Spleen (tissue), 13 donors: ENCODE measurements at places on chromosomes 2 and 18. TPM values are rescaled to one million over a fixed set of nuclear protein-coding genes. Genes with fewer than 3 reads are reported as not detected.

Gene ATP8B1
- total RNA-seq = 17.7 TPM

Gene COLEC11
- 5.3 TPM for total RNA-seq

Gene RGPD8
- total RNA-seq = 11.1 TPM

Gene UGT1A6
- total RNA-seq = not detected

Gene RAB17
- 2.2 TPM for total RNA-seq

Gene DNPEP
- total RNA-seq = 61.2 TPM

Gene FLACC1
- total RNA-seq = 3.1 TPM

Gene FER1L5
- total RNA-seq = 0.23 TPM

DNA sequence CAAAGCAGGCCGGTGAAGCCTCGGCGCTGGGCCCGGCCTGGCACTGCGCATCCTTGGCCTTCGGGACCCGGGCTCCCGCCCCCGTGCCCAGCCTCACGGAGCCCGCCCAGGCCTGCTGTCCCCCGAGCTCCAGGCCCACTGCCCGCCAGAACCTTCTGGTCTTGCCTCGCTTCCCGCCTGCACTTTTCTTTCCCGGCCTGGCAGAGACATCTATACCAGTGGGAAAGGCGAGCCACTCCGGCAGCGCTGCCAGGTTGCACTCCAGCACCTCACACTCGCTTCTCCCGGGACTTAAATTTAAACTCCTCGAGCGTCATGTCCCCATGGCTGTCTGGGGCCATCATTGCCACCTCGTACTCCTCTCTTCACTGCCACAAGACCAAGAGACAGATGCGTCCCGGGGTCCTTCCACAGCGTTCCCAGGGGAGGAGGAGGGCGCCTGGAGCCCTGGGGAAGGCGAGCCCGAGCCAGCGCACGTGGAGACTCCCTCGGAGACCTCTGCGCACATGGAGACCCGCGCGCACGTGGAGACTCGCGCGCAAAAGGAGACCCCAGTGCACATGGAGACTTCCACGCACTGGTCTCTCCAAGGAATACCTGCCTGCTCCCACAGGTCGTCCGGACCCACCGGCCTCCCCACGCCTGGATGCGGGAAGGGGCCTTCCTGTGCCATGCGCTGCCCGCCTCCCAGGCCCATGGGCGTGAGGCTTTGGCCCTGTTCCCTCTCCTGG is 253.1 kb upstream of the SALL3 start:
- H3K36me3 ChIP-seq = no peaks in the 10 kb centered on the region
- no peak overlapping the region for H3K27ac ChIP-seq
- H3K27me3 ChIP-seq = peaks cover 39% of the 10 kb centered on the region
- no peak overlapping the region for H3K4me3 ChIP-seq
- no peaks in the 10 kb centered on the region for H3K4me1 ChIP-seq

- no peak overlapping the region for H3K27ac ChIP-seq
- no peak for DNase-seq
- peaks cover 10% of the 10 kb centered on the region for H3K4me1 ChIP-seq
- no peak overlapping the region for H3K4me3 ChIP-seq
- H3K27me3 ChIP-seq = no peaks in the 10 kb centered on the region
Observed at GRCh38 chr2:69422198-69422597, 15.0 kb downstream of the NFU1 start.

DNA sequence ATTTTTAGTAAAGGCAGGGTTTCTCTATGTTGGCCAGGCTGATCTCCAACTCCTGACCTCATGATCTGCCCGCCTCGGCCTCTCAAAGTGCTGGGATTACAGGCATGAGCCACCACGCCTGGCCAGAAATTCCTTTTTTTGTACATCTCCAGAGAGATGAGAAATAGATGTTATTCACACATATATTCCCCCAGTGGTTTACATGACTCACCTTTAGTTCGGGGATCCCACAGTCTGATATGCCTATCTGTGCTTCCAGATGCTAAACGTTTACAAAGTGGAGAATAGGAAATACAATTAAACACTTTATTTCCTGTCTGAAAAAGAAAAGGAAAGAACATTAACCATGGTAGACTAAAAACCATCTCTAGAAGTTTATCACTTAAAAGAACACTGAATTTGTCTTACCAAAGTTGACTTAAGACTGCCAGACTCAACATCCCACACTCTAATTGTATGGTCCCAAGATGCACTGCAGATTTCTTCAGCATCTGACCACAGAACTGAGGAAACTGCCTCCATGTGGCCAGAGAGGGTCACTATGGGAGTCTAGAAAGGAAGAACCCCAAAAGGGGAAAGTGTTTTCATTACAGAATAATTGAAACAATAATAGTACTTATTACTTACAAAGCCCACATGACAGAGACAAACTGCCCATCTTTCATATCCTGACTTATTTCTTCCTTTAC is 12.6 kb upstream of the ICA1L start:
- H3K27ac ChIP-seq = no peak overlapping the region
- no peak for DNase-seq
- no peaks in the 10 kb centered on the region for H3K27me3 ChIP-seq
- H3K4me1 ChIP-seq = no peaks in the 10 kb centered on the region
- no peak overlapping the region for H3K4me3 ChIP-seq

- no peak for DNase-seq
- peaks cover 29% of the 10 kb centered on the region for H3K36me3 ChIP-seq
- H3K4me3 ChIP-seq = no peak overlapping the region
- no peak overlapping the region for H3K27ac ChIP-seq
- H3K27me3 ChIP-seq = no peaks in the 10 kb centered on the region
Observed at GRCh38 chr2:105765415-105766299, 20.9 kb downstream of the NCK2 start.

DNA sequence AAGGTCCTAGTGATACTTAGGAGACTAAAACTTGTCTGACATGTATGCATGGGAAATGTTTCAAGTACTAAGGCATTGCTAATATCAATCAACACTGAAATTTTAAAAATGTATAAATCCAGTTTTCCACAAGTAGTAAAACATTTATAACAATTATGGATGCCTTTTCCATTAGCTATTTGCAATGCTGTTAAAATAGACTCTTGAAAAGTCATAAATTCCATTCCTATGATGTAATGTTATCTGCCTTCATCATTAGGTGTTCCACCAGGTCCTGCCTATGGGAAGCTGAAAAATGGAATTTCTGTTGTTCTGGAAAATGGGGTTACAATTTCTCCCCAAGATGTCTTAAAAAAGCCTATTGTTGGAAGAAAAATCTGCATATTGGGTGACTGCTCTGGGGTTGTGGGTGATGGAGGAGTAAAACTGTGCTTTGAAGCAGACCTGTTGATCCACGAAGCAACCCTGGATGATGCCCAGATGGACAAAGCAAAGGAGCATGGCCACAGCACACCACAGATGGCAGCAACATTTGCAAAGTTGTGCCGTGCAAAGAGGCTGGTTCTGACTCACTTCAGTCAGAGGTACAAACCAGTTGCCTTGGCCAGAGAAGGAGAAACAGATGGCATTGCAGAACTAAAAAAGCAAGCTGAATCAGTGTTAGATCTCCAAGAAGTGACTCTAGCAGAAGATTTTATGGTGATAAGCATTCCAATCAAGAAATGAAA is 18.7 kb downstream of the ELAC1 start:
- no peaks in the 10 kb centered on the region for H3K27me3 ChIP-seq
- no peak overlapping the region for H3K27ac ChIP-seq
- H3K4me1 ChIP-seq = no peaks in the 10 kb centered on the region

DNA sequence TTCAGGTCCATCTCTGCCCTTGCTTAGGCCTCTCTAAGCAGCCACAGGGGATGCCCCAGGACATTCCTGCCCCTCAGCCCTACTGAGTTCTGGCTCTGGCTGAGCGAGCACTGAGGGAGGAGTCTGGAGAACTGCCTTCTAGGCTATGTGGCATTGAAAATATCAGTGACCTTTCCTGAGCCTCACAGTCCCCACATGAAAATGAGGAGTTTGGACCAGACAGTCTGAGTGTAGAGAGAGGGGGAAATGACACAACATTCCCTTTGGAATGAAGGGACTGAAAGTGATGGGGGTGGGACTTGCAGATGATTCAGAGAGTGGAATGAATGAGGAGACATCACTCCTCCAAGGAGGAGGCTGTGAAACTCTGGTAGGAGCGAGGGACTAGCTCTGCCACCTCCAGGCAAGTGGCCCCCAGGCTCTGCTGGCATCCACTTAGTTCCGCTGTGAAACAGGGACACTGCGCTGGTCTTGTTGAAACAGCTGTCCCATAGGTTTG is 8.0 kb downstream of the TNS1 start:
- H3K4me3 ChIP-seq = no peak overlapping the region
- H3K27me3 ChIP-seq = no peaks in the 10 kb centered on the region
- no peak for DNase-seq

DNA sequence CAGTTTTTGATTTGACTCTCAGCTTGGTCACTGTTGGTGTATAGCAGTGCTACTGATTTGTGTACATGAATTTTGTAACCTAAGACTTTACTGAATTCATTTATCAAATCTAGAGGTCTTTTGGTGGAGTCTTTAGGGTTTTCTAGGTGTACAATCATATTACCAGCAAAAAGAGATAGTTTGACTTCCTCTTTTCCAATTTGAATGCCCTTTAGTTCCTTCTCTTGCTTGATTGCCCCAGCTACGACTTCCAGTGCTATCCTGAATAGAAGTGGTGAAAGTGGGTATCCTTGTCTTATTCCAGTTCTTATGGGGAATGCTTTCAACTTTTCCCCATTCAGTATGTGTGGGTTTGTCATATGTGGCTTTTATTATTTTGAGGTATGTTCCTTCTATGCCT is 312.9 kb upstream of the REV1 start:
- DNase-seq = no peak
- H3K4me1 ChIP-seq = no peaks in the 10 kb centered on the region
- no peak overlapping the region for H3K27ac ChIP-seq
- H3K36me3 ChIP-seq = no peaks in the 10 kb centered on the region

GRCh38 chr2:235187806-235188205 is 236.0 kb downstream of the SH3BP4 start:
- H3K36me3 ChIP-seq = no peaks in the 10 kb centered on the region
- H3K27me3 ChIP-seq = no peaks in the 10 kb centered on the region
- no peak overlapping the region for H3K4me3 ChIP-seq
- DNase-seq = no peak
- no peak overlapping the region for H3K27ac ChIP-seq

- H3K36me3 ChIP-seq = no peaks in the 10 kb centered on the region
- no peak for DNase-seq
- H3K27me3 ChIP-seq = no peaks in the 10 kb centered on the region
- H3K4me3 ChIP-seq = no peak overlapping the region
- H3K4me1 ChIP-seq = no peaks in the 10 kb centered on the region
- no peak overlapping the region for H3K27ac ChIP-seq
Observed at GRCh38 chr2:216549926-216550690, 51.5 kb downstream of the RPL37A start.

DNA sequence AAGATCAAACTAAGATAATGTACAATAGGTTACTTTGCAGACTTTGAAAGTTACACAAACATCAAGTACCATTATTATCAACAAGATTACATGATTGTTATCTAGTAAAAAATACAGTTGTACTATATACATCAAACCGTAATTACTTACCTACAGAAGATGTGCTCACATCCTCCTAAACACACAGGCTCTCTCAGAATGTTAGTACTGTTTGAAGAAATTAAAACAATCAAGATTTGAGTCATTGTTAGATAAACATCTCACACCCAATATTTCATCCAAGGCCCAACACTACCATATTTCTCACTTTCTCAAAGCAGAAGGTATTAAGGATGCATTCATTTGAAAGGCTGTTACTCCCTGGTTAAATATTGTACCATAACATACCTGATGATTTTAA is 12.6 kb downstream of the BARD1 start:
- no peak overlapping the region for H3K27ac ChIP-seq
- no peak overlapping the region for H3K4me3 ChIP-seq
- no peaks in the 10 kb centered on the region for H3K4me1 ChIP-seq
- no peaks in the 10 kb centered on the region for H3K27me3 ChIP-seq
- H3K36me3 ChIP-seq = no peaks in the 10 kb centered on the region

DNA sequence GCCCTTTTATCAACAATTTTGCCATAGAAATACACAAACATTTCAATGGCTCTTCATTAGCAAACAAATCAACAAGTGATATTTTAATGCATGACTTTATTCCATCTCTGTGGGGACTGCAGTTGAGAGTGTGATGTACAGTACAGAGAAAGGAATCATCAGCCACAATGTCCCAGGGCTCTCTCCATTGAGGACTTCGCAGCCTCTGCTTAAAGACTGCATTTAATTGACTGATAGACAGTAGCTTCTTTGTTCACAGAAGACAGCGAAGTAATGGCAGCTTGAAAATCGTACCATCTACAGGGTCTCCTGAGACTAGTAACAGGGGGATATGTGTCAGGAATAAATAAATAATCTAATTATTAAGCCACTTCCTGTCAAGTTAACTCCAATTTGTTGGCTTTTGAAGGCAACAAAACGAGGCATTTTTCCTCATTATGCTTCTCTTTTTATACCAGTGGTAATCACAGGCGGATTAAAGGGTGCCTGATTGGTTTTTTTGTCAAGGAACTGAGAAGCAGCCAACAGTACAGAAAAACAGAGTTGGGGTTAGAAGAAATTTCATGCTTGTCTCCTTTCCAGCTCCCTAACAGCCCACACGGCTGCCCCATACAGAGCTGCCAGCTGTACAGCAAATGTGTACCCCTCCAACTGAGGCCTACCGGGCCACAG is 164.3 kb downstream of the ZNF521 start:
- no peak overlapping the region for H3K27ac ChIP-seq
- no peak for DNase-seq
- no peaks in the 10 kb centered on the region for H3K36me3 ChIP-seq
- no peak overlapping the region for H3K4me3 ChIP-seq
- no peaks in the 10 kb centered on the region for H3K4me1 ChIP-seq

- no peaks in the 10 kb centered on the region for H3K36me3 ChIP-seq
- H3K27me3 ChIP-seq = no peaks in the 10 kb centered on the region
- DNase-seq = no peak
- H3K4me1 ChIP-seq = no peaks in the 10 kb centered on the region
- H3K4me3 ChIP-seq = no peak overlapping the region
Observed at GRCh38 chr2:21818212-21818795, 694.5 kb downstream of the TDRD15 start.

DNA sequence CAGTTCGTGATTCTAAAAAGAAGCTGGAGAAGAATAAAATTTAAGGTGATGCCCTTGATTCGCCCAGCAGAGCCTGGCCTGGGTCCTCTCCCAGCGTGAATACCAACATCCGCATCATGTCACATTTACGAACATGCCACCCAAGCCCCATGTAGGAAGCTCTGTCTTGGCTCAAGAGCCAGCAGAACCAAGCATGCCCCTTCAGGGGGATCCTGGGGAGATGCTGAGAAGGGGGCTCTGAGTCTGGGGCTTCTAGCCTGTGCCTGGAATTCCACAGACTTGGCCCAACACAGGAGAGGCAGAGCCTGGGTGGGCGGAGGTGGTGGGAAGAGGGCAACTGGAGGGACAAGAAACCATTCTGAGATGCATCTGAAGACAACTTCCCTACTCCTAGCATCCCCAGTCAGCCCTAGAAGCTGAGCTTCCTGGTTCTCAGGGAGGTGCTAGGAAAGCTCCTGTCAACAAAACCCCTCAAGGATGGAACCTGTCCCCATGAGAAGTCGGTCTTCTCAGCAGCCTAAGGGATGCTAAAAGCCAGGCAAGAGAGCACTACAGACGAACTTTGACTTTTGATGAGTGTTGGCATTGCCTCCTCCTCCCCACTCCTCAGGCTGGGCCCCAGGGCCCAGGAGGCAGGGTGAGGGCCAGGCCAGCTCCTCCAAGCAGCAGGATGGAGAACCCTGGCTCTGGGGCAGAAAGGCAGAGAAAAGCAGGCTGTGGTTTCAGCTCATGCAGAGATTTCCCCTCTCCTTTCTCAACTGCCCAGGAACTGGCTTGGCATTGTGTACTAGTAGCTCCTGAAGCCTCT is 57.9 kb downstream of the POLR1A start:
- no peak for DNase-seq
- no peak overlapping the region for H3K27ac ChIP-seq
- no peaks in the 10 kb centered on the region for H3K4me1 ChIP-seq

- no peaks in the 10 kb centered on the region for H3K27me3 ChIP-seq
- H3K27ac ChIP-seq = no peak overlapping the region
- no peak for DNase-seq
- no peaks in the 10 kb centered on the region for H3K36me3 ChIP-seq
- no peaks in the 10 kb centered on the region for H3K4me1 ChIP-seq
Observed at GRCh38 chr2:69089998-69090397, 77.0 kb downstream of the ANTXR1 start.
